ENCODE measurements at places on chromosomes 12 and 14.

- DNase-seq, result no peak
Measured at GRCh38 chr14:73457924-73458182, 493 bp downstream of the NUMB start.

- DNase-seq, result no peak
Measured at GRCh38 chr14:74491956-74492775, 939 bp downstream of the NPC2 start.

DNA sequence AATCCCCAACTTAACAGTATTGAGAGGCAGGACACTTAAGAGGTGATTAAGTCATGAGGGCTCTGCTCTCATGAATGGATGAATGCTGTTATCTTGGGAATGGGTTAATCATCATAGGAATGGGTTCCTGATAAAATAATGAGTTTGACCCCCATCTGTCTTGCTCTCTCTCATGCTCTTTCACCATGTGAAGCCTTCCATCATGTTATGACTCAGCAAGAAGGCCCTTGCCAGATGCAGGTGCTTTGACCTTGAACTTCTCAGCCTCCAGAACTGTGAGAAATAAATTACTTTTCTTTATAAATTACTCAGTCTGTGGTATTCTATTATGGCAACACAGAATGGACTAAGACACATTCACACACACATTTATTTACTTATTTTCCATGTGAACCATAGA lies 89.0 kb upstream of the PPM1H start:
- DNase-seq, result no peak

DNA sequence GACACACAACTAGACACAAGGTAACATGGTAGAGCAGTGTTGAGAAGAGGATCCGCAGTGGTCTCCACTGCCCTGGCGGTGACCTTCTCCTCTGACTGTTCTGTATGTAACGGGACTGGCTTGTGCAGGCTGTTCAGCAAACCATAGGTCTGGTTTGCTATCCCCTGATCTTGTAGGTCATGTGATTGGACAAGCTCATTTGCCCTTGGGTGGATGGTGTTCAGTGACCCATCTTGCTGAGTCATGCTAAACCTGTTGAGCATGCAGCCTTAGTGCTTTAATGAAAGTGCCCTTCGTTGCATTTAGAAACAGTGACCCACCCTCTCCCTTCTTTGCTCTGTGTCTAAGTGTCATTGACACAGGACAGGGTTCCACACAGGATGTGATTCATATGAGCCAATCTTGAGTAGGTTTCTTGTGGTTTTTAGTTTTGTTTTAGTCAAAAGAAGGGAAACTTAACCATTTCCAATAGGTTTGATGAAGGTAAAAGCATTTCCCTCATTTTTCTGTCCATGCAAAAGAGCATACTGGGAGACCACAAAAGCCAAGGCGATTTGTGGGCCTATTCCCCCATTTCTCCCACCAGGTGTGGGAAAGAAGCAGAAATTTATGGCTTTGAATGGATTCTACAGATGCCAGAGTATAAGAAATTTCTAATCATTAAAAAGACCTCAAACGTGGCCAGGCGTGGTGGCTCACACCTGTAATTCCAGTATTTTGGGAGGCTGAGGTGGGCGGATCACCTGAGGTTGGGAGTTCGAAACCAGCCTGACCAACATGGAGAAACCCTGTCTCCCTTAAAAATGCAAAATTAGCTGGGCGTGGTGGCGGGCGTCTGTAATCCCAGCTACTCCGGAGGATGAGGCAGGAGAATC lies 32.6 kb upstream of the HIF1A start:
- peak; percentile 26 for DNase-seq

DNA sequence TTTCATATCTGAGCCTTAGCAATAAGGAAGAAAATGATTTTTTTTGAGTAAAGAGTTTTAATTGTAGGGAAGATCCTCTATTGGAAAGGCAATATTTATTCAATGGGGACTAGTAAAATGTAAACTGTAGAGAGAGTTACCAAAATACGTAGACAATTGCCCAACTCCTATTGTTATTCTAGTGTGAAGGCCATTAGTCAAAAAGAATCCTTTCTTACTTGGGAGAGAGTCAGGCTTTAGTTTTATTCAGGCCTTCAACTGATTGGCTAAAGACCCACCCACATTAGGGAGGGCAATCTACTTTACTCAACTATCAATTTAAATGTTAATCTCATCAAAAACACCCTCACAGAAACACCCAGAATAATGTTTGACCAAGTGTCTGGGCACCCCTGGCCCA lies 485.8 kb upstream of the ATXN7L3B start:
- DNase-seq, result no peak
